Stimulated activated CD8-positive, alpha-beta memory T cell treated with anti-CD3 and anti-CD28 coated beads, Interleukin-15, amount 100 ng/mL, for 48 hours (primary cell): ENCODE measurements at places on chromosomes 16 and 17.

- no peak for DNase-seq
Observed at GRCh38 chr17:4879601-4880000, 19.7 kb upstream of the C17orf107 start.

DNA sequence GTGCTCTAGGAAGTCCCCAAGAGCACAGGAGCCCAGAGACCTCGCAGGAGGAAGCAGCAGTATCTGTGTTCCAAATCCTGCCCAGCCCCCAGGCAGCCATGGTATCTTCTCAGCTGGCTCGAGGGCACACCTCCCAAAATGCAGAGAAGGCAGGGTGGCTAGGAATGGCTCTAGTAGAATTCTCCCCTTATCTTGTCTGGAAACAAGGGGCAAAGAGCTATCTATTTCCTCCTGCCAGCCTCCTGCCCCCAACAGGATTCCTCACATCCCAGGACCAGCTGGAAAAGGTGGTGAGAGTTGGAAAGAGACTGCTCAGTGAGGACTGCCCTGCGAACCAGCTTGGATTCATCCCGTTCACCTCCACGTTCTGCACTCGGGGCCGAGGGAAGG is 8.6 kb upstream of the TSPOAP1 start:
- DNase-seq, result no peak

- DNase-seq, result no peak
Observed at GRCh38 chr17:58304750-58305486, 23.7 kb downstream of the TSPOAP1 start.

DNA sequence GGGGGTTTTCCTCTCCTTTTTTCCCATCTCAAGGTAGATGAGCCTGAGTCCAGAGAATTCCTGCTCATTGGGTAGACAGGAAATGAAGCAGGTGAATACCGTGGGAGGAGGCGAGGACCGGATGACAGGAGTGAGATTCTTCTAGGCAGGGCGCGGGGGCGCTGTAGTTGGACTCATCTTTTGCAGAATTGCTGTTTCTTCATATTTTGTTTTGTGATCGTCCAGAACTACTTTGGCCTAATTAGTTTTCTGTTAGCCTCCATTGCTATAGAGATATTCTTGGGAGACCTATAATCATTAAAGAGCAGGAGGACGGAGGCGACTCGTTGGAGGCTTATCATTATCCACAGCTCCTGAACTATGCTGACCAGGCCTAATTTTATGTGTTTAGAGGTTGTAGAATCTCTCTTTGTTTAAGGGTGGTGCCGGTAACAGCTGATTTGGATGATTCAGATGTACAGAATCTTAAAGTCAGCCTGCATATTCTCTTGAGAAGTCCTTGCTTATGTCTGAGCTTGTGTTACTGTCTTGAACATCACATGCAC is 650 bp downstream of the ATP6V0A1 start:
- no peak for DNase-seq

DNA sequence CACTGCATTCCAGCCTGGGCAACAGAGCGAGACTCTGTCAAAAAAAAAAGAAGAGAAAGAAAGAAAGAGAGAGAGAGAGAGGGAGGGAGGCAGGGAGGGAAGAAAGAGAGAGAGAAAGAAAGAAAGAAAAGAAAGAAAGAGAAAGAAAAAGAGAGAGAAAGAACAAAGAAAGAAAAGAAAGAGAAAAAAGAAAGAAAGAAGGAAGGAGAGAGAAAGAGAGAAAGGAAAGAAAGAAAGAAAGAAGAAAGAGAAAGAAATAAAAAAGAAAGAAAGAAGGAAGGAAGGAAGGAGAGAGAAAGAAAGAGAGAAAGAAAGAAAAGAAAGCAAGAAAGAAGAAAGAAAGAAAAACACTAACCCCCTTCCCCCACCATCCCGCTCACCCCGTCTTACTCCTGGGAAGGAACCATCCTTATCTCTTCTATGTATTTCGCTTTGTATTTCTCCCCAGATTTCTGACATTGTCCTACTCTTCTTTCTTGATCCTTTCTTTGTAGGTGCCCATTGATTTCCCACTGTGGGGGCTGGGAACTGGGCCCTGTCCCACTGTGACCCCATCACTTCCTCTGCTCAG is 20.9 kb downstream of the ALOX15 start:
- no peak for DNase-seq

GRCh38 chr17:50507871-50508572 is at the start of gene MYCBPAP:
MYCBPAP (plus strand) TSS chr17:50508439; CDS start chr17:50508675, 236 bp downstream.
- peak; percentile 45 for DNase-seq

- DNase-seq, result no peak
Observed at GRCh38 chr16:83769397-83770008, 38.3 kb upstream of the HSBP1 start.

- DNase-seq, result peak; percentile 22
Observed at GRCh38 chr17:14427900-14428647, 127.2 kb downstream of the HS3ST3B1 start.

DNA sequence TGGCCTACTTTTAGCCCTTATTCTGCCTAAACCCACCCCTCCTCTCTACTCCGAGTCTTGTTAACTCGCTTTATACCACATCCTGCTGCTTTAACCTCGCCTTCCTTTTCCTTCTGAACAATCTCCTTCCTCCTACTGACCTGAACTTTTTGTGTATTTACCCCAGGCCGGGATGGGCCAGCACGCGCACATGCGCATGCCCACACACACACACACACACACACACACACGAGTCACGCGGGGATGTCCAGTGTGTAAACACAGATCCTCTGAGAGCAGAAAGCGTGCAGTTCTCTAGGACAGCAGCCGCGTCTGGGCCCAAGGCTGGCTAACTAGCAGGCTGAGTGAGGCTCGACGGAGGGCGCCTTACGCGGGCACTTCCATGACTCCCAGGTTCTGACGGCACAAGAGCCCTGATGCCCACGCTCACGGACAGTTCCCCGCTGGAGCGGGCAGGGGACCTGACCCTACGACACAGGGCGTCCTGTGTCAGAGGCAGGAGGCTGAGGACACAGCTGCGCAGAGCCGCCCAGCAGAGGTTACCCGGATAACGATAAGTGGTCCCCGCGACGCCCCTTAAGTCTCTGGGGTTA is 610 bp downstream of the PIK3R5 start:
- DNase-seq, result no peak

DNA sequence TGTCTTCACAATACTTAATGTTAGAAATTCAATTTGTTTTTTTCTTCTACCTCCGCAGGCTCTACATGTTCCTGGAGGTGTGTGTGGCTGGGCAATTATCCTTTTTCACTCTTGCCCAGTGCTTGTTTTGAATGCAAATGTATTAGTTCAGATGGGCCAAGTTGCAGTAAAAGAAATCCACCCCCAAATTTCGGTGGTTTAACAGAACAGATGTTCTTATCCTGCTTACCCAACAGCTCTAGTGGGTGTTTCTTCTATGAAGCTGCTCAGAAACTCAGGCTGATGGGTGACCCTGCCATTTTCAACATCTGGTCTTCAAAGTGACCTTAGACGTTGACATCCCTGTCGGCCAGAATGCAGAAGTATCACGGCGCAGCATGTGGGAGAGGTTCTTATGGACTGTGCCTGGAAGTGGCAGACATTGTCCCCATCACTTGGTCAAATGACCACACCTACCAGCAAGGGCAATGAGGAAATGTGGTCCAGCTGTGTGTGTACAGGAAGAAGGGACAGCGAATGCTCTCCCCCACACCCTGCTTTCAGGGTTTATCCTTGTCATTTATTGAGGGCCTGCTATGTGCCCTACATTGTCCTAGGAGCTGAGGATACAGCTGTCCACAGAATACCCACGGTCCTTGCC is 157.3 kb downstream of the CDH13 start:
- DNase-seq, result no peak

DNA sequence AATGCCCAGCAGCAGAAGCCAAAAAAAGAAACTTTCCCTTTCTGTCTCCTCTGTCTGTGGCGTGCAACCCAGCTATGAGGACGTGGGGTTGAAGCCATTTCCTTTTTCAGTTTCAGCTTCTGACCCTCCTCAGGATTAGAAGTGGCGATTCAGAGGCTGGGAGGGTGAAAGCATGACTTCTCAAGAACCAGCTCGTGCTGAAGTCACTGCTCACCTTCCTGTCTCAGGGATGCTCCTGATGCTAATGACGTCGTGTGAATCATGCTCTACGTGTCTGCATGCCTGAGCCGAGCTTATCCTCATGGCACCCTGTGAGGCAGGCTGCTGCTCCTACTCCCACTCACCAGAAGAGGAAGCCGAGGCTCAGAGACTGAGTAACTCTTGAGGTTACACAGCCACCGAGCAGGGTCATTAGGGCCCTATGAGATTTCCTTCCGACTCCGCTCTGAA is 5.7 kb upstream of the LPO start:
- DNase-seq, result peak; percentile 40

- no peak for DNase-seq
Observed at GRCh38 chr17:30580916-30581315, 103.7 kb downstream of the GOSR1 start.

DNA sequence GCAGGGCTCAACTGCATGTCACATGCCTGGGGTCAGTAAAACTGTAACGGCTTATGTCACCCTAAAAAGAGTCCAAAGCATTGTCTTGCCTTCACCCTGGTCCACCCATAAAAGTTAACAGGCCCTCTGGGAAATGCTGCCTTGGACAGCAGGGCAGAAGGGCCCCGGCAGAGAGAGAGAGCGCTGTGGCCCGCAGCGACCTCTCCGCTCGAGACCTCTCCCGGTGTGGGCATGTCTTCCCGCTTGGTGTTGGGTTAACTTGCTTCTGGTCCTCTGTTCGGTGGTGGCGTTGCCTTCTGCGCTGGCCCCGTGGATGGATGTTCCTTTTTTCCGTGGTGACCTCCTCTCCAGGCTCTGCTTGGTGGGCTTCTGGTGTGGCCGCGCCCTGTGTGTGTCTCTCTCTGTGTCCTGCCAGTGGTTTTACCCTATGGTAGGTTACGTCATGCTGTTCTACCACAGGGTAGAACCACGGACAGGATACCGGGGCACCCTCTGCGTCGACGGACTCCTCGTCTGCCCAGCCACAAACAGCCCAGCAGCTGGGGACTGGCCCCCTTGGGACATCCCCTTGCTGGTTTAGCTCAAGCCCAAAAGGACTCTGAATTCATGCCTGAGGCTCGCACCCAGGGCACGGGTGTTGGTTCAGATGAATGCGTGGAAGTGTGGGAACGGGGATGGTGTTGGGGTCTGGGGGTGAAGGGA is 18.3 kb upstream of the CLEC18A start:
- no peak for DNase-seq

DNA sequence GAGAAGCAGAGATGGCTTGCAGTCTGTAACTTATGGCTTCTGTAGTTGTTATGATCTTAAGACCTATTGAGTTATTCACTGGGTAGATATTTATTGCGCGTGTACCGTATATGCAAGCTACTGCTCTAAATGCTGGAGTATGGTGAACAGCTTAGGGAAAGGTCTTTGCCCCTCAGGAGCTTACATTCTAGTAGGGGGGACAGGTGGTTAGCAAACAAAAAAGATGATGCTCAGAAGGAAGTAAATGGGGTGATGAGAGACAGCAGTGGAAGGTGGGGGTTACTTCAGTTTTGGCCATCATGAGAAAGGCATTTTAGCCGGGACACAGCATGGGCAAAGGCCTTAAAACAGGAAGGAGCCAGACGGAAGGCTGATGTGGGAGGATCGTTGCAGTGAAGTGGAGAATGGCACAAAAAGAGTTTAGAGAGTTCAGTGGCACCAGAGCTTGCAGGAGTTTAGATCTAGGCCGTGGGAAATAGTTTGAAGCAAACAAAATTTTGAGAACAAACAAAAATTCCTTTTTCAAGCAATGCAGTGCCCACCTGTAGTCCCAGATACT is 2.1 kb downstream of the ARMC7 start:
- no peak for DNase-seq

GRCh38 chr17:47895347-47895855 is 635 bp upstream of the SP2 start:
- DNase-seq, result peak; percentile 11

GRCh38 chr17:57355090-57355859 is 99.0 kb downstream of the MSI2 start:
- no peak for DNase-seq

GRCh38 chr16:85891033-85891775 is 7.8 kb upstream of the IRF8 start:
- DNase-seq, result no peak

GRCh38 chr16:88337538-88337937 is 45.2 kb upstream of the ZNF469 start:
- no peak for DNase-seq

GRCh38 chr16:77112746-77113145 is 78.2 kb upstream of the MON1B start:
- DNase-seq, result no peak

DNA sequence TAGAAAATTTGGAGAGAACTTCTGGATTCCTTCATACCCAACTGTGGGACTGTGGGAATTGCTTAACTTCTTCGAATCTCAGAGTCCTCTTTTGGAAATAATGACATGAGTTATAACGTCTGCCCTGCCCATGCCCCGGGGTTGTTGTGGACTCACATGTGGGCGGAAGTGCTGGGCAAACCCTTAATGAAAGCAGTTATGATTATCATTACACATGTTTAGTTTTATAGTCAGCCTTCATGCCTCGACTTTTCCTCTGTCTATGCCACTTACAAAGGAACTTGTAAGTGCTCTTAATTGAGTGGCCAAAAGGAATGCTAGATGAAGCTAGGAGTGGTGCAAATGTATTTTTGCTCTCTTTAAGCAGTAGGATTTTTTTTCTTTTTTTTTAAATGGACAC is 3.9 kb downstream of the KRT27 start:
- no peak for DNase-seq

DNA sequence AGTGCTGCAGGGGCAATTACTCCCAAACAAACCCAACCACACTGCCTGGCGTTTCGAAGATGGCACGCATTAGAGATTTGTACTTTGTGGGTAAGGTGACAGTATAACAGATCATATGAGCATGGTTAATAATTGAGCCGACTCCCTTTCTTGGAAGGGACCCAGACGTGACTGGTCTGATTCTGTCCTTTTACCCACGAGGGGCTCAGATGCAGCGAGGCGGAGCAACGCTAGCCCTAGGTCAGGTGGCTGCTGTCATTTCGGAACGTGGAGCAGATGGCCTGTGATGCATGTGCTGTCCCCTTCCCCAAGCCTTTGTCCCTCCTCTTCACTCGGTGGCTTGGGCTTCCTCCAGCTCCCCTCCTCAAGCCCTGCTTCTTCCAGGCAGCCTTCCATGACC is 84.2 kb downstream of the SNX29 start:
- no peak for DNase-seq
